GM13977 (cell line): ENCODE measurements at places on chromosomes 6 and 20.

DNA sequence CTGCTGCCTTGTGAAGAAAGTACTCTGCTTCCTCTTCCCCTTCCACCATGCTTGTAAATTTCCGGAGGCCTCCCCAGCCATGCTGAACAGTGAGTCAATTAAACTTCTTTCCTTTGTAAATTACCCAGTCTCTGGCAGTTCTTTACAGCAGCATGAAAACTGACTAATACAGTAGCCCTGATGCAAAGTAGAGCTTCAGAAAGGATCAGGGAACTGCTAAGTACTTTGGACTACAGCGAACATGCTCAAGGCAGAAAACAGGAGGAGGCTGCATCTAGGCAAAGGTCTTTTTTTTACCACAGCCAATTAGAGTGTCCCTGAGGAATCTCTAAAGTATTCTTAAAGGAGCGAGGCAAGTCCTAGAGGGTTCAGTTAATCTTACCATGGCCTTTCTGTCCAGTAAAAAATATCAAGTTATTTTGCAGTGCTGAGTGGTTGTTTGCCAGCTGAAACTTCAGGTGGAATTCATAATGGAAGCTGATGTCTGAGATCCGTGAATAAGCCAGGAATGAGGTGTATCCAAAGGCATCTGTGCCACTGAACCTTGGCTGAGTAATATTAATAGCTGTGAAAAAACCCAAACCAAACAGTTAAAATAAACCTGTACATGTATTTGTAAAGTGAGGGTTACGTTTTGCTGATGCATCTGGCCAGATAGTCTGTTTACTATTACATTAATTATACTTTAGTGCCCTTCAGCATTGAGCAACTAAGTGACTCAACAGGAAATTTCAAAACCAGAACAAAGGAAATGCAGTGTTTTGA is 170.4 kb downstream of the PHF3 start:
- no peak for DNase-seq

DNA sequence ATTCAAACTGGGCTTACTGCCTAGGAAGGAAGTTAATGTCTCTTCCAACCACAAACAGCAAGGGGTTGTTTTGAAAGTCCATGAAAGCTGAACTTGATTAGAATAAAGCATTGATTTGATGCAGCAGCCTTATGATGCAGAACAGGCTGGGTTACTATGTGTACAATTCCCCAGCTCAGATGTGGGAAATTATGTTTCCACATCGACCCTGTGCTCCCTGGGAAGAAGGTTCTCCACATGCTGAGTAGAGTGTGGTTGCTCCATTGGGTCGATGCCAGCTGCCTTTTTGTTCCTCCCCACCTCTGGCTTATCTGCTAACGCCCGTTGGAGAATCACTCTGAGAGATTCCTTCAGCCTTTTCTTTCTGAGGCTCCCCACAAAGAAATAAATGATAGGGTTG is 1.2 kb downstream of the MAS1L start:
- no peak for DNase-seq

DNA sequence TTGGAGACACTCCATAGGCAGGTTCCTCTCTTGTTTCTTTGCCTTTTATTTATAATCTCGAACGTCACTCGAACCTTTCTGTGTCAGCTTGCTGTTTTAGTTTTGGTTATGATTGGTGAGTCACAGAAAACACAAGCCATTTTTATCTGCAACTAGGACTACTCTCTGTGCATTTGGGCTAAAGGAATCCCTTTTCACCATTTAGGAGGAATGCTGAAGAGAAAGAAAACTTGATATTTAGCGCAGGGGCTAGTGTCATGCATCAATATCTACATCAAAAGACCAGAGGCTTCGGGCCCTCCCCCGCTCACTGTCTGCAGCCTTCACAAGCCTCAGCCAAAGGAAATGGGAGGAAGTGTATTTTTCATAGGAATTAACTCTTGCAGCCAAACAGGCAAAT is 507.8 kb upstream of the CITED2 start:
- no peak for DNase-seq

DNA sequence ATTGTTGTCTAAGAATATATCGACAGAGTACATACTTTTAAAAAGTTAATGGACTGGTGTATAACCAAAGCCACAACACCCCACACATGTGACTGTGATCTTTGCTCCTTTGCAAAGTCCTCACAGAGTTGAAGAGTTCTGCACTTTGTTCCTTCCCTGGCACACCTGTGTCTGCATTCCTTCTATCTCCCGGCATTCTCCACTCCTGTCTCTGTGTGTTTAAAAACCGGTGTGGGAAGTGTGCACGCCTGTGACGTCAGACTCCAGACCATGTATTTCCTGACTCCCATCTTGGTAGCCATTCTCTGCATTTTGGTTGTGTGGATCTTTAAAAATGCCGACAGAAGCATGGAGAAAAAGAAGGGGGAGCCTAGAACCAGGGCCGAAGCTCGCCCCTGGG is at the start of gene IYD:
Gene IYD (plus strand): TSS at position 251 of the 400 bp plus-strand sequence. CDS start 20 bp downstream, at position 271.
- DNase-seq: no peak
